ENCODE measurements at places on chromosomes 2 and 18.
A peak's percentile ranks its signal among the peaks of the same experiment; 100 is the strongest.

GRCh38 chr18:8686611-8687010 lies 18.7 kb upstream of the MTCL1 start:
- no peak for DNase-seq

GRCh38 chr18:47748847-47749599 lies 181.4 kb downstream of the SMAD2 start:
- DNase-seq = peak; percentile 81

- no peak for DNase-seq
Observed at GRCh38 chr2:241901500-241902351, 32.2 kb downstream of the RTP5 start.

DNA sequence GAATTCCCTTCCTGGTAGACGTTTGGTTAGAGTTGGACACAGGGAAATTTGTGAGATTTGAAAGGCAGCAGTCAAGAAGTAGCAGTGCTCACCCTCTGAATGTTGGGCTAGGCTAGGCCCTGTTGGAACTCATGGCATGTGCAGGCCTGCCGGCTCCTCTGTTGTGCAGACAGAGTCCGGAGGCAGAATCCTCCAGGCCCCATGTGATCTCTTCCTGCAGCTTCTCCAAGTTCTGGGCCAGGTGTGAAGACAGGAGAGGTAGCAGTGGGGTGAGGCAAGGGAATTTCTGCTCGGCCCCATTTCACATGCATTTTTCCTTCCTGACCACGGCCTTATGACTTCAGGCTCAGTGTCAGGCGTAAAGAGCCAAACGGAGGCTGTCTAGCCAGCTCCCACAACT lies 36.9 kb upstream of the RAB31 start:
- no peak for DNase-seq

GRCh38 chr2:215832791-215833190 lies 180.6 kb downstream of the MREG start:
- no peak for DNase-seq

DNA sequence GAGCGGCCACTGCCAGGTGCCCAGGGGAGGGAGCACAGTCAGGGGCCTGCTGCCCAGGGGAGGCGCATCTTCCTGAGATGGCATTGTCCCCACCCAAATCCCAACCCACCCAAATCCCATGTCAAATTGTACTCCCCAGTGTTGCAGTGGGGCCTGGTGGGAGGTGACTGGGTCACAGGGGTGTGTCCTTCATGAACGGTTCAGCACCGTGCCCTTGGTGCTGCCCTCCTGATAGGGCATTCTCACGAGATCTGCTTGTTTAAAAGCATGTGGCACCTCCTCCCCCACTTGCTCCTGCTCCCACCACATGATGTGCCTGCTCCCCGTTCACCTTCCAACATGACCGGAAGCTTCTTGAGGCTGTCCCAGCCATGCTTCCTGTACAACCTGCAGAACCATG lies 27.6 kb downstream of the ANKMY1 start:
- no peak for DNase-seq

GRCh38 chr2:172276961-172277360 lies 150.4 kb upstream of the ITGA6 start:
- DNase-seq = no peak

DNA sequence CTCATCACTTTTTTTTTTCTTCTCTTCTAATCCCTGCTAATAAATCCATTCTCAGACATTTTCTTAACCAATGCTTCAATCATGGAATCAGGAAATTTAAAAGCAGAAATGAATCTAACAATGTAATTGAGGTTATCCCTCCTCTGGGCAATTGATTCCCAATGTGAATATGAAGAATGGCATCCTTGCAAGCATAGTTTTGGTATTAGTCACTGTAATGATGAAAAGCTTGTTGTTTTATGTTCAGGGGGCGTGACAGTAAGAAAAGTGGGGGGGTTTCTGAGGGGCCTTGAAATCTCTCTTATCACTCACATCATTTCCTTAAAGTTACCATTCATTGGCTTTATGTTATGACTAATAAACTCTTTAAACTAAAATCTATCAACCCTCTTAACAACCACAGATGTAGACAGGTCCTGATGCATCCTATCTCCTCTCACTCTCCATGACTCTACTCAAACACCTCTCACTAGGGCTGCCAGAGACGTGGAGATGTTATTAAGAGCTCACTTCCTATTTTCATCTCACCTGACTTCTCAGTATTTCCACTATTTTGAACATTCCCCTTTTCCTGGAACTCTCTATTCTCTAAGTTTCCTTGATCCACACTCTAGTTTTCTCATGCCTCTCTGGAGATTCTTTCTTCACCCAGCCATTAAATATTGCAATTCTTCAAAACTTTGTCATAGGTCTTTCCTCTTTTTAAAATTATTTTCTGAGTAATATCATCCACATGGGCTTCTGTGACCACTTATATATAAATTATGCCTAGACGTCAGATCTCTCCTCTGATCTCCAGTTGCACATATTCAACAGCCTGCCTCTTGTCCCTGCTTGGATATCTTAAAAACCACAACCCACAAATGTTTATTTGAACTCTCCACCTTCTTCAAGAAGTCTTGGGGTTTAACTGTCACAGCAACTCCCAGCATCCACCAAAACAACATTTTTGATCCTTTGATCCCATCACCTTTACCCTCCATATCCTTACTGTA lies 332.9 kb downstream of the CDH2 start:
- DNase-seq = no peak

DNA sequence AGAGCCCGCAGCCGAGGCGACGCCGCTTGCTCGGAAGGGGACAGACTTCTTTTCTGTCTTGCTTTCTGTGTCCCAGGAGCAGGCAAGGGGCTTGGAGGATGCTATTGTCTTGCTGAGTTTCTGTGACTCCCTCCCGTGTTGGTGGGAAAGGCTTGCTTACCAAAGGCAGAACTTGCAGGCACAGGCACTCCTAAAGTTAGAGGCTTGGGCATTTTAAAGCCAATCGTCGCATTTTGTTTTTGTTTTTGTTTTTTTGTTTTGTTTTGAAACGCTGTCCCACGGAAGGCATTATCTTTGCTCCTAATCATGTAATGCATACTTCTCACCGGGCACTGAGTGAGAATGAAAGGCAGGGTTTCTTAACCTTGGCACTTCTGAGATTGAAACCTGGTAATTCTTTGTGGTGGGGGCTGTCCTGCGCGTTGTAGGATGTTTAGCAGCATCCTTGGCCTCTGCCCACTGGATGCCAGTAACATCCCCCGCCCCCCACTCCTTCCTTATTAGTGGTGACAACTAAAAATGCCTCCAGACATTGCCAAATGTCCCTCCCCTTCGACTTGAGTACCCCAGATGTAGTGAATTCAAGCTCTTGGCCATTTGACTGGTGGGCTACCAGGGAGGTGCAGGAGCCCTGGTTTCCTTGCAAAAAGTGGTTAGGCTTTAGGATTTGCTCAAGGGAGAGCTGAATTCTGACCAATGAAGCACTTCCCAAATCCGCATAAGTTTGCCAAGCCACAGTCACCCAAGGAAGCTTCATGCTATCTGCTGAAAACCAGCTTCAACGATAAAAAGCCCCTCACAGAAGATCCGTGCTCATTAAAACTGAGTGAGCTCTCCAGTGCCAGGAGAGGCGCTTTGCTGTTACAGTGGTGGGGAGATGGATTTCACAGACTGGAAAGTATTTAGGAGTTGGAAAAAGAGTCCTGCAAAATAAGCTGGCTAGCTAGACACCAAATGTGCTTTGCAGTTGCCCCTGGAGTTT lies 1.2 kb downstream of the ANTXR1 start:
- peak; percentile 49 for DNase-seq

DNA sequence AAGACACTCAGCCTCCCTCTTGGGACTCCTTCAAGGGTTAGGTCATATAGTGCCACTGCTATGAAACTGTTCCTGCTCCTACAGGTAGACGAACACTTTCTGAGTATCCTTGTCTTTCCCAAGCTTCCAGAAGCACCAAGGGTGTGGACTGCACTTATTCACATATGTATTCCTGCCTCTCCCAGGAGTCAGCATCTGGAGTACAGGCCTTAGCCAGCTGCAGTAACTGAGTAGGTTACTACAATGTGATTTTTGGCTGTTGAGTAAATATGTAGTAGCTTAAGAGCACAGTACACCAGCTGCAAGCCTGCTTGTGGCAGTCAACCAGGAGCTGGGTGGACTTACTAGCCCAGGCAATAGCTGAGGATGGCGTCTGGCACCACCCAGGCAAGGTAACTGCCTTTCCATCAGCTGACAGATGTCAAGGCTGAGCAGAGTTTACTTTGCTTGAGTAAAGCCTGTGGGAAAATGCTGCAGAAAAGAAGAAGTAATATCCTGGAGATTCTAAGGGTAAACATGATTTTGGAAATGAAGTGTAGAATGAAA lies 14.0 kb upstream of the SCLY start:
- no peak for DNase-seq

DNA sequence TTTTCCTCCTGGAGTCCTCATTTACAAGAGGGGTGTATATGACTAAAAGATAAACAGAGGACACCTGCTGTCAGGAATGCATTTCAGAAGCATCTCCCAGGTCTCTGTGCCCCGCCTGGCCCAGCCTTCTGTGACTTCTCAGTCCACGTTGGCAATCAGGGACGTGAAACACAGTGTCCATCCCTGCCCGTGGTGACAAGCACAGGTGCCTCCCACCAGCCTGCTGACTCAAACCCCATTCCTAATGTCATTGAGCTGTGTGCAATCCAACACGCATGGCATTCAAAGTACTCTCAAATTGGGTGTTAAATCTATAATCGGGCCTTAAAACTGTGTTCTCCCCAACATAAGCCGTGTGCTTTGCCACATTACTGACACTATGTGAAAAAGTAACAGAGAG lies 343.2 kb downstream of the EIPR1 start:
- DNase-seq = no peak

GRCh38 chr2:10124538-10125045 lies 2.1 kb downstream of the RRM2 start:
- DNase-seq = no peak
